Activated CD4-positive, alpha-beta T cell treated with anti-CD3 and anti-CD28 coated beads, Interleukin-2, amount 10 ng/mL, durations not matched to agents 7 days and 5 days (primary cell): ENCODE measurements at places on chromosomes 13 and 19. TPM values are rescaled to one million over a fixed set of nuclear protein-coding genes. Genes with fewer than 3 reads are reported as not detected.

The ECSIT gene
- 21.6 TPM for total RNA-seq

DNA sequence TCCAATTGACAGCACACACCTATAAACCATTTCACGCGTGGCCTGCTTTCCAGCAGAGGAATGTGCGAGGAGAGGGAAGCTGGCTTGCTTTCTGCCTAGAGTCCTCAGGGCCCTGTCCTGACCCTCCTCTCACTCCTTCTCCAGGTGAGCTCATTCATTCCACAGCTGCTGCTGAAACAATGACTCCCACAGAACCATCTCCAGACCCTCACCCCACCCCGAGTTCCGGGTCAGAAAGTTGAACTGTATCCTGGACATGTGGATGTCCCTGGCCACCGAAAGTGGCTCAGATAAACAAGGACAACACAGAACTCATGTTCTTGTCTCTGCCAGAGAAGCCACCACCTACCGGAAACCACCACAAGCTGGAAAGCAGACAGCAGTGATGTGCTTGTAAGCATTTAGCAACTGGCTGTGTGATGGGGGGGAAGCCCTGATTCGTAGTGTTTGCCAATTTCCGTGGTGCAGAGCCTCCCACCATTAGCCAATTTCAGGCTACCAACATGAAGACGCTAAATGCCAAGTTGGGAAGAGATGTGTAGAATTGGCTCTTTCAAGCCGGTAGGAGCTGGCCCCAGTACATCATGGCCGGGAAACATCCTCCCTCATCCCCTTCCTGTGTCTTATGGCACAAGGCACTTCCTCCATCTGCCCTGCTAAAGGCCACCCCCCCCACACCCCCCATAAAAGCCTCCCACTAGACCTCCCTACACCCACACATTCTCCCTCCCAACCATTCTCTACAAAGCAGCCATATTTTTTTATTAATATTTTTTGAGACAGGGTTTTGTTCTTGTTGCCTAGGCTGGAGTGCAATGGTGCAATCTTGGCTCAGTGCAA, 5.0 kb downstream of the SYCE2 start:
- peak; percentile 78 for DNase-seq

DNA sequence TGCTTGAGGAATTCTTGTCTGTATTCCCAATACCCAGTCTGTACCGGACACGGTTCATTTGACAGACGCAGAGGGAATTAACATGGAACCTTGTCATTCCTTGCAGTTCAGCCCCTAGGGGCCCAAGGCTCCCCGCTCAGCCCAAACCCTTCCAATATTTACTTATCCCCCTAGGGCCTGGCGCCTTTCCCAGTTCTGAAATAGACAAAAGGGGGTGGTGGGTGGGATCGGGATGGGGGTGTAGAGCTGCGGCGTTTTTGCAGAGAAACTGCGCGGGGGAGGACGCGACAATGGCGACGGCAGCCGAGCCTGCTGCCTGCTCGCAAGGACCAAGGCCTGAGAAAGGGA, 583 bp downstream of the AKAP8L start:
- no peak for DNase-seq

- DNase-seq: no peak
Observed at GRCh38 chr13:25380082-25380481, 8.3 kb downstream of the ATP8A2 start.

The PLIN5 gene
- not detected for total RNA-seq

- DNase-seq: no peak
Observed at GRCh38 chr19:34165295-34165738, 7.0 kb upstream of the LSM14A start.

GRCh38 chr13:84705982-84706710, 823.9 kb upstream of the SLITRK1 start:
- DNase-seq: no peak

DNA sequence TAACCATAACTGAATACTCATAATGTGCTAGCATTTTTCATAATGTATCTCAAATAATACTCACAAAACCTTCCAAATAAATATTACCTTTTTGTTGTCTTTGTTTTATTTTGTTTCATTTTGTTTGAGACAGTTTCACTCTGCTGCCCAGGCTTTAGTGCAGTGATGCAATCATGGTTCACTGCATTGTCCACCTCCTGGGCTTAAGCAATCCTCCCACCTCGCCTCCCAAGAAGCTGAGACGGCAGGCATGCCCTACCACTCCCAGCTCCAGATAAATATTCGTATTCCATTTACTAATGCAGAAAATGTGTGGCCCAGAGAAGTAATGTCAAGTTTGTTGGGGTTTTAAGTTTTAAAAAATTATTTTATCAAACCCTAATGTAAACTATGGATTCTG, 739.1 kb downstream of the GPC5 start:
- no peak for DNase-seq

GRCh38 chr13:76937281-76937820, 11.0 kb upstream of the ACOD1 start:
- DNase-seq: no peak

GRCh38 chr13:49278211-49278610, 30.5 kb downstream of the CDADC1 start:
- no peak for DNase-seq

The ZNF135 gene
- total RNA-seq: 1.1 TPM

DNA sequence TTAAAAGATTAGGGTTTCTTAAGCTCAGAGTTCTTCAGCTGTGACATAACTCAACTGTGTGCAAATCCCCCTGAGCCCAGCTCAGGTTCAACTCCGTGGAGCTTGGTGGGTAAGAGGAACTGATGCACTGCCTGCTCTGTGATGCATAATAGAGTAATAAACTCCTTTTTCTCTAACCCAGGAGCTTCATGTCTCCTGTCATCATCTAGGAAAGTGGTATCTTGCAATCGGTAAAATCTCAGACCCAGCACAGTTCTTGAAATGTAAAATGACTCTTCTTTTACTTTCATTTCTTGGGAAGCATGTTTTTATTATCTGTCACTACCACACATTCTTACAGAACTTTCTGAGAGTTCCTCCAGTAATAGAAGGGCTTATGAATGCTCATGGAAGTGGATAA, 123.8 kb upstream of the PCDH9 start:
- DNase-seq: no peak

DNA sequence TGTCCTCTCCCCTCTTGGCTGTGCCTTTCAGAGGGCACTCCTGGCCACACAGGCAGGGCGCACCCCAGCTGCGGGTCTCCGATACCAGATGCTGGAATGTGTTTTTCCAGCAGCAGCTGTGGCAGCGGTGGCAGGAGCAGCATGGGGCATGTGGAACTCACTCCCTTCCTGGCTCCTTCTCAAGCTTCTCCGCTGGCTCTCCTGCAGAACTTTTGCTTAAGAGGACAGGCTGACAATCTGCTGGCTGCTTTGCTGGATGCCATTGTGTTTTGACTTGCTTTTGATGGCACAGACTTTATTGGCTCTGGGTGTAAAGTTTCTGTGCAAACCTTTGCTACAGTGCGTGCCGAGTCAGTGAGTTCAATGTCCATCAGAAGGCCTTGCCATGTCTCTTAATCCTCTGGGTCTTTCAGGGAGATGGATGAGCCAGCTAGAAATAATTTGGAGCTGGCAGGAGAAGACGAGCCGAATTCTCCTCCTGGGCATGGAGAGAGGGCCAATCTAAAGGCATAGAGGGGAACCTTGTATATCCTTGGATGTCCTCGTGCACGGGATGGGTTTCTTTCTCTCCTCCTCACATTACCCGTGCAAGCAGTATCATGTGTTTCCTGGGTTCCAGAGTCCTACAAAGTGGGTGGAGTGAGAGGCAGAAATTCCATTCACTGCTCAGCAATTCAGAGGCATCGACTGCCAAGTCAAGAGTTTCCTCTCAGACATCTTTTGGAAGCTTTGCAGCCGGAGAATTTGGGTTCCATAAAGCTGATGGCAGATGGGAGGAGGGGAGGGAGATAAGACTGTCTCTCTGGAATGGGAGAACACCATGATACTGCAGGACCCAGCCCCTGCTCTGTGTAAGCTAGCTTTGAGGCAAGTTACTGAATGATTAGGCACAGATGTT, 231.2 kb downstream of the FGF9 start:
- no peak for DNase-seq

DNA sequence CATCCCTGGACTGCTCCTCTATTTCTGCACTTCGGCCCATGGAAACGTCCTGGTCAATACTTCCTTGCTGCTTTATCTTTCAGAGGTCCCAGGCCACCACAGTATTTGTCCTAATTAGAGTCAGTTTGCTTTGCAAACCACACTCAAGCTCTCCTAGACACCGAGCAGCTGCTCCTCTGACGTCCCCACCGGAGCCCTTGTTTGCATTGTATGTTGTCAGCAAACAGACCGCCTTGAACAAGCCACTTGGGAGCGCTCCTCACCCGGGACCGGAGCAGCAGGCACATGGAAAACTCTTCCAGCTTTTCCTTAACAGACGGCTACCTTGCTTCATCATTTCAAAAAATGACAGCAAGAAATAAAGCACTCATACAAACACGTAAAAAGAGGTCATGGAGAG, 51.5 kb upstream of the GTF3A start:
- no peak for DNase-seq

The PTH2 gene
- 1.2 TPM for total RNA-seq

GRCh38 chr13:31101472-31102170, 60.1 kb downstream of the HSPH1 start:
- DNase-seq: no peak

GRCh38 chr13:46668302-46668720, 115.3 kb downstream of the LRCH1 start:
- peak; percentile 14 for DNase-seq
